ENCODE measurements at places on chromosomes 4 and X.

DNA sequence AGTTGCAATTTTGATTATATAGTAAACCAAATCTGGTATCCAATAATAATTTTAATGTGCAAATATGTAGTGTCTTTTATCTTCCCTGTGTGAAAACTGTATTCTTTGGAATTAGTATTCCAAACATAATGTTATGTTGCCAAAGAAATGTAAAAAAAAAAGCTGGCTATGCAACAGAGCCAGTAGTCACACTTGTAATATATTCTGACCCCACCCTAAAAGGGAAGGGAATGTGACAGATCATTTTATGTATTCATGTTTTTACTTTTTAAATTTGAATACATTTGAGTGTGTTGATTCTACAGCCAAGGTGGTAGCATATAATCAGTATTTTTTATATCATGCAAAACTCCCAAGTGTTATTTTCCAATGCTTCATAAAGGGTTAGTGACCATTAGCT is 27.9 kb upstream of the MCUB start:
- no peak for DNase-seq

- DNase-seq: no peak
Observed at GRCh38 chr4:43496188-43496587, 603.7 kb downstream of the GRXCR1 start.

DNA sequence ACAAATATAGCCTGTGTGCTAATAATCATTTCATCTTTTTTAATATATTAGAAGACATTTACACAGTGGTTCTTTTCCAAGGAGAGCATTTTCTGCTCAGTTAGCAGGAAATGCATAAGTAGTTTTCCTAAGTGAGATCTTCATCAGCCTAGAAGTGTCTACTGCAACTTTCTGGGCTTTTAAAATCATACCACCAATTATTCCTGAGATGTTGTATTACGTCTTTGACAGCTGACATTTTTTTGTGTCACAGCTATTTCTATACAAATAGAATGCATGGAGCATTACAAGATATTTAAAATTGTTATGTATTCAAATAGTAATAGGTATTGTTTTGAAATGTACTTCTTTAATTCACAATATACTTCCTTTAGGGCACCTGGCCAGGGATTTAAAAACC is 158.0 kb downstream of the GRID2 start:
- DNase-seq: no peak

DNA sequence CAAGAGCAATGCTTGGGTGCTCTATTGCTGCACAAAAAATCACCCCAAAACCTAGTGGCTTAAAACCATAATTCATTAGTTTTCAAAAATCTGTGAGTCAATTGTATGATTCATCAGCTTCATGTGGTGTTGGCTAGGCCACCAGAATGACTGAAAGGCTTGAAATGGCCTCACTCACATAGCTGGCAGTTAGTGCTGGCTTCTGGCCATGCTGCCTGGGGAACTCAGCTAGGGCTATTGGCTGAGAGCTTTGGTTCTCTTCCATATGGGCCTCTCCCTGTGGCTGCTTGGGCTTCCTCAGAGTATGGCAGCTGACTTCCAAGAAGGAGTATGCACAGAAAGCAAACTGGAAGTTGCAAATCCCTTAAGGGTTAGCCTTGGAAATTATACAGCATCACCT is 3.1 kb upstream of the MTMR1 start:
- DNase-seq: no peak

DNA sequence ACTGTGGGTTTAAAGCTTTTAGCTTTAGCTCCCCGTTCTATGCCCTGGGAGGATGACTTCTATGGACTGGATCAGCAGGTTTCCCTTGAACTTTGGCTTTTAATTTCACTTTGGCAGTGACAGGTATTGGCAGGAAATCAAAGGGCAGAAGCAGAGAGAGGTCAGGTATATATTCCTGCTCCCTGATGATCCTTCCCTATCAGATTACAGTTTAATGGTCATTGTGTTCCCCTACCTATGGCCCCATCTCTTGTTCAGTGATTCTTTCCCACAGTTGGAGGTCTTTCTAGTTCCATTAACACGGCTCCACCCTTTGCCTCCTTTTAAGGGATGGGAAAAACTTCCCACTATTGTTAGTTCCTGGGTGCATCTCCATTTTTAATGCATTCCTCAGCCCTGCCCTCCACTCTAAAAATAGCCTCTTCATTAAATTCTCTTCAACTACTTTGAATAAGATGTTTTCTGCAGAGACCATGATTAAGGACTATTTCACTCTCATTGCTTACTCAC is 107.8 kb upstream of the TMEM47 start:
- no peak for DNase-seq

- DNase-seq: no peak
Observed at GRCh38 chrX:41563876-41564275, 116.7 kb downstream of the NYX start.

GRCh38 chr4:87365348-87365747 is 25.6 kb downstream of the HSD17B11 start:
- DNase-seq: no peak

- no peak for DNase-seq
Observed at GRCh38 chr4:55121246-55121645, 4.1 kb downstream of the KDR start.

DNA sequence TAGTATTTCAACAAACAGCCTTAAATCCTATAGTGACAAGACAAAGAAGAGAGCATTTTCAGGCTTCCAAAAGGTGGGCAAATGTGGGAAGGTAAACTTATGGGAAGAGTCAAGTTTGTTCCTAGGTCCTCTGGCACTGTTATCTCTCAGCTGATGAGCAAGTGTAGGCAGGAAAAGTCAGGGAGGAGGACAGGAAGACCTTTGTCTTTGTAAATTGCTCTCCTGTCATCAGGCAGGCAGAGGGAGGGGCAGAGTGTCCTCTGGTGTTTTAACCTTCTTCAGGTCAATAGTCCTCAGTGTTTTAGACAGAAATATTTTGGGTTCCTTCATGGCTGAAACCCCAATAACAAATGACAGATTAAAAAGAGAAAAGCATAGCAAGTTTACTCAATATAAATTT is 13.5 kb upstream of the GEMIN8 start:
- DNase-seq: no peak

- DNase-seq: no peak
Observed at GRCh38 chr4:54475546-54475945, 182.2 kb upstream of the KIT start.

- DNase-seq: no peak
Observed at GRCh38 chrX:68675571-68675970, 28.1 kb downstream of the STARD8 start.

- no peak for DNase-seq
Observed at GRCh38 chrX:2542826-2543521, 42.2 kb upstream of the DHRSX start.

DNA sequence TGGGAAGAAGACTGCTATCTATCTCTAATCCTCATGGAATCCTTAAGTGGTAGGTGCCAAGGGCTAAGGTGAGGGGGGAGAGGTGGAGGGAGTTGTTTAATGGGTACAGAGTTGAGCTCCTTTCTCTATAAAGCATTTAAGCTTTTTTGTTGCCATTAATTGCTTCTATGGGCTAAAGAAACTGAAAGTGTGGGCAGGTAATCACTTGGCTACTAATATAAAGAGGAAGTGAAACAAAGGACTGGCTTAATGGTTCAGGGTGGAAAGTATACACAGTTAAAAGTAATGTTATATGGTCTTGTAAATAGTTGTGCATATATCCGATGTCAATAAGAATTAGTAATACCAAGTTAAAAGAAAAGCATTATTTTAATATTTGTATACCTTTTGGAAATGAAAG is 83.9 kb downstream of the POLA1 start:
- no peak for DNase-seq

GRCh38 chr4:13546941-13547484 is 2.7 kb upstream of the NKX3-2 start:
- no peak for DNase-seq

GRCh38 chr4:79609817-79610216 is 201.8 kb upstream of the GK2 start:
- no peak for DNase-seq

DNA sequence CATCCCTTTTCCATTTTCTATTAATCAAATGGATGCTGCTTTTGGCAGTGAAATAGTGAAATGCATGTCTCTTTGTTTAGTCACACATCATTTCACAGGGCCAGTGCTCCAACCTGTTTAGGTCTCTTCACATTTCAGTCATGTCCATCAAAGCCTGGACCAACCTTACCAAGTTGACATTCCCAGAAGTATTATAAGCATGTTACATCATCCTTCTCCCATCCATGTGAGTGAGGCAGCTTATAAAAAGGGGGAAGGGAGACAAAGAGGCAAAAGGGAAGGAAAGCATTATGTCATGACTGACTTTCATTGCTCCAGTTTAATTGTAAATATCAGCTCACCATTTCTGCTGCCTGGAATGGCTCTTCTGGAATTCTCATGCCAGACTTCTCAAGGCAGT is 94.4 kb downstream of the NWD2 start:
- DNase-seq: no peak

DNA sequence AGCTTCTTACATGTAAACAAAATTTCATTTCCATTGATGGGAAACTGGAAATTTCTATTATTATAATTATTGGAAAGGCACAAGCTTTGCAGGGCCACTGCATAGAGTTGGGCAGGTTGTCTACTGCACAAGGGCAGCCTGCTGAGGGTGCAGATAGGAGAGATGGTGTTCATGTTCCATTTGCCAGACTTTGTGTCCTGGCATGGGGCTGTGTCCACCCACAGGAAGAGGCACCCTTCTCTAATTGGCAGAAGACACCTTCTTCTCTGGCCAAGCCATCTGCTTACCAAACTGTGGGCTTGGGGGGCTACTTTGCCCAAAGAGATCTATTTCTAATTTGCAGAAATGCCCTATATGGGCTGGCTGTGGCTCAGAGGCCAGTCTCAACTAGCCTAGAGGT is 140.7 kb downstream of the GATB start:
- no peak for DNase-seq

GRCh38 chr4:118076958-118077766 is 42.9 kb downstream of the NDST3 start:
- no peak for DNase-seq

DNA sequence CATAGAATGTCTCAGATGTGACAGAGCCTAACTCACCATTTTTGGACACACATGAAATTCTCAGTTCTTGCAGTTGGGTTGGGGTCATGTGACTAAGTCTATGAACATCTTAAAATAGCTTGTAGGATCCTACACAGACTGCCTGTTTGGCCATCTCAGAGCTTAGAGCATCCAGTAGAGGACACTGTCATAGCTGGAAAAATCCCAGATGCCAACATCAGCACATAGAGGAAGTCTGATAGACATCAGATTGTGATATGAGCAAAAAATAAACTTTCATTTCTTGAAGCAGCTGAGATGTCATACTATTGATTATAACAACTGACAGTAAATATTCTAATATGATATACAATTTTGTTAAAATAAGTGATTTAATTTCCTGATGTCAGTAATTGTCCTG is 207.1 kb downstream of the TRAM1L1 start:
- DNase-seq: peak; percentile 20

DNA sequence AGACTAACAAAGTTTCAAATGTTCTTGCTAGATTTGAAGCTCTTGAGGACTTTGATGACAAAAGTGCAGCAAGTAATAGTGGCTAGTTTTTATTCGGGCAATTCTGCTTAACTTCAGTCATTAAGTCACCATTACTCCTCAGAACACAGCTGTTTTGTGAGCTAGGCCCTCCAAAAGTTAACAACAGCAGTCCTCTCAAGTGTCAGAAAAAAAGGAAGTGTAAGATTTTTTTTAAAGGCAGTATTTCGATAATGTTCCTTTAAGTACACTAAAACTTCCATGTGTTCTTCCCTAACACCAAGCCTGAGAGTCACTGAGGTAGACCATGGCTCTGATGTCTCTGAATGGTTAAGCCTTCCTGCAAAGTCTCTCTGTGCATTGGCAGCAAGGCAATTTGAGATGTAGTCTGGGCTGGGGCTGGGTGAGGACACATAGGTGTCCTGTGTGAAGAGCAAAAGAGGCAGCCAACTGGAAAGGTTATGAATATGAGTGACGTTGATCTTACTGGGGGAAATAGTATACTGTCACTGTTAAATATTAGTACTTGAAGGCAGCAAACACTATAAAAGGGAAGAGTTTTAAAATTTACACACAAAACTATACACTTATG is 174.0 kb upstream of the MAP3K15 start:
- no peak for DNase-seq

- no peak for DNase-seq
Observed at GRCh38 chr4:178672512-178672911, 1230.3 kb upstream of the AGA start.

DNA sequence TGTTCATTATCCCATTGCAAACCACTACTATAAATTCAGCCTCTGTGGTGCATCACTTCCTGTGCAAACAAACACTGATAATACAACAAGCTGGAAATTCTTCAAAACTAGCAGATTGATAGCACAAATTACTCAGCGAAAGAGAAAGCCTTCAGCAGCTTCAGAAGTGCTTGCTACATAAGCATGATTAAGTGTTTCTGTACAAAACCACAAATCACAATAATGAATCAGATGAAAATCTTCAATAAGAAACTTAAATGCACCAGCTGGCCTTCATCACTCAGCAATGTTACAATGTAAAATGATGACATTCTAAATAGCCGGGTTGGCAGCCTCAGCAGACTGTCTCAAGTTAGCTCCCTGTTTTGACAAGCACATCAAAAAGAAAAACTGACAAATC is 262.2 kb downstream of the SPOCK3 start:
- DNase-seq: peak; percentile 65

- DNase-seq: no peak
Observed at GRCh38 chr4:136985683-136986082, 546.6 kb downstream of the PCDH18 start.

DNA sequence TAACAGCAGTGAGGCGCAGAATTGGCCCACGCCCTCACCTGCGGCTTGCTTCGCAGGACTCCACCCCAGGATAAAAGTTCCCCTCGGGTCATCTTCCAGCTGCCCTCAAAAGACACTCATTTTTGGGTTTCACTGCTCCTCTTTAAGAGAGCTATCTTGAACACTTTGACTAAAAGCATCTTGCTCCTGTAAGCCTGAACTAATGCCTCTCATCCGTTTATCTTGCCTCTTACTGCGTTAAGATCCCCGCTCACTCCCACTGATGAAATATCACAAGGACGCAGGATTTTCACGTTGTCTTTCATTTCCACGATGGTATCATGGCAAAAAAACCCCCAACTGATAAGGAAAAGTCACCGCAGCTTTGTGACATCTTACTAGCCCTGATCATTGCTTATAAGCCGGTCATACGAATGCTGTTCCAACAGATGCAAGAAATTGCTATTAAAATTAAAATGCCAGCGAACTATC is 591 bp upstream of the ACSL4 start:
- DNase-seq: no peak

Measured in pons (tissue), 1 donor.